ENCODE measurements at places on chromosomes 13 and 19.

DNA sequence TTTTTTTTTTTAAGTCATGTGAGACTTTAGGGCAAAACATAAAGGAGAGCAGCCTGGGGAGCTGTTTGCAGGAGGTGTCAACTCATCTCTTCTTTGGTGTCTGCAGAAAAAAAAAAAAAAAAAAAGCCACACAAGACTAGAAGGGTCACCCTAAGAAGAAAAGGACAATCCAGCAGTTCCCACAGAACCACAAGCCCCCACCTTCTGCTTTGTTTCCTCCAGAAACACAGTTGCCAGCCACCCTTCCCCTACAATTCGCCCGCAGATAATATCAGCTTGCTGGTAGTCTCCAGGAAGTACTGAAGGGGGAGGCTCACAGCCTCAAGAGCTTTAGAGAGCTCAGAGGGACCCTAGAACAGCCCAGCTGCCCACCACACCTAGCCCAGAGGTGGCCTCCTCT lies 22.3 kb upstream of the ZBTB7A start:
- no peak for DNase-seq

DNA sequence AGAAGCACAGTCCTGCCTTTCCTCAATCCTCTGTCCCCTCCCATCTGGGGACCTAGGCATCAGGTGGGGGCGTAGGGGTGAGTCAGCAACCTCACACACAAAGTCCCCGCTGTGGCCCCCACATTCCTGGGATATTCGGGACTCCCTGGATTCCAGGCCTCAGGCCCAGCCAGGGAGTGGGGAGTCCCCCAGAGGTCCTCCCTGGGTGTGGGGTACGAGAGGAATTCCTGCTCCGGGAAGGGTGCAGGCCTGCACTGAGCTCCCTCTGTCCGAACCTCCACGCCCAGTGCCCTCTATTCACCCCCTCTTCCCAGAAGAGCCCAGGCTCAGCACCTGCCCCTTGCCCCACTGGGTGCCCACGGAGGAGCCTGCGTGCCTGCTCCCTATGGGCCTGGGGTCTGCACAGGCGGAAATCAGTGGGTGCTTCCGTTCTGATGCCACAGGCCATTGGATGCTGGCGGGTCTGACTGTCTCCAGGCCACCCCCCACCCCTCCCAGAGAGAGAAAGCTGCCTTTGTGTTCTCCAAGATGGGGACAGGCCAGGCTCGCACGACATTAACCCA lies 3.4 kb downstream of the CADM4 start:
- peak; percentile 33 for DNase-seq

GRCh38 chr19:18775586-18776287 lies 15.4 kb downstream of the COMP start:
- DNase-seq: peak; percentile 28

- peak; percentile 5 for DNase-seq
Observed at GRCh38 chr19:39212375-39212742, 8.3 kb upstream of the SYCN start.

DNA sequence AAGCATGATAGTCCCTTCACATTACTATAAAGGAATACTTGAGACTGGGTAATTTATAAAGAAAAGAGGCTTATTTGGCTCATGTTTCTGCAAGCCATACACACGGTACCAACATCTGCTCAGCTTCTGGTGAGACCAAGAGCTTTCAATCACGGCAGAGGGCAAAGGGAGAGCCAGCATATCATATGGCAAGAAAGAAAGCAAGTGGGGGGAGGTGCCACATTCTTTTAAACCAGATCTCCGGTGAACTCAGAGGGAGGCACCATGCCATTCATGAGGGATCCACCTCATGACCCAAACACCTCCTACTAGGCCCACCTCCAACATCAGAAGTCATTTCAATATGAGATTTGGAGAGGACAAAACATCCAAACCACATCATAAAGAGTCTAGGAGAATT lies 20.3 kb downstream of the XPO4 start:
- DNase-seq: peak; percentile 7

GRCh38 chr19:1718420-1719291 lies 34.6 kb upstream of the ONECUT3 start:
- DNase-seq: no peak

DNA sequence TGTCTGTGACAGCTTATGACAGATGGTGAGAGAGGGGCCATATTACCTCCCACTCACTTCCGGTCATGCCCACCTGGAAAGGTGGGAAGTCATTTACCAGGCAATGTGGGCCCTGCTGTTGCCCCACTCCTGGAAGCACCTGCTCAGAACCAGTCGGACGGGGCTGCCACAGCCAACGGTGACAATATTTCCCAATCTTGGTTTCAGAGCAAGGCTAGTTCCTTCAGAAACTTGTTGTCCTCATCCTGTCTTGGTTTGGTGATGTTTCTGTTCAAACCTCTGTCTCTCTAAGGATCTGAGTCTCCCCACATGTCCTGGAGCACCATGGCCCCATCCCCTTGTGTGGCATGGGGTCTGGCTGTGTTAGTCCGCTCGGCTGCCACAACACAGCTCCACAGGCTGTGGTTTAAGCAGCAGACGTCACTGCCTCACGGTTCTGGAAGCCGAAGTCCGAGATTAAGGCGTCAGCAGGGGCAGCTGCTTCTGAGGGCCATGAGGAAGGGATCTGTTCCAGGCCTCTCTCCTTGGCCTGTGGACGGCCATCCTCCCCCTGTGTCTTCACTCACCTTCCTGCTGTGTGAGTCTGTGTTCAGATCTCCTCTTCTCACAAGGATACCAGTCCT lies 31.5 kb upstream of the SLC15A1 start:
- DNase-seq: no peak

- DNase-seq: no peak
Observed at GRCh38 chr19:11174336-11174735, 18.8 kb upstream of the SPC24 start.

GRCh38 chr19:29265436-29265835 lies 52.5 kb upstream of the UQCRFS1 start:
- no peak for DNase-seq

- DNase-seq: peak; percentile 41
Observed at GRCh38 chr13:23159205-23159759, 21.5 kb upstream of the SGCG start.
